Stimulated activated CD8-positive, alpha-beta memory T cell treated with anti-CD3 and anti-CD28 coated beads, Interleukin-15, amount 100 ng/mL, for 24 hours (primary cell): ENCODE measurements at places on chromosomes 1 and 21.
A peak's percentile ranks its signal among the peaks of the same experiment; 100 is the strongest.

GRCh38 chr1:91781901-91782622 is 103.9 kb downstream of the TGFBR3 start:
- no peak for DNase-seq

DNA sequence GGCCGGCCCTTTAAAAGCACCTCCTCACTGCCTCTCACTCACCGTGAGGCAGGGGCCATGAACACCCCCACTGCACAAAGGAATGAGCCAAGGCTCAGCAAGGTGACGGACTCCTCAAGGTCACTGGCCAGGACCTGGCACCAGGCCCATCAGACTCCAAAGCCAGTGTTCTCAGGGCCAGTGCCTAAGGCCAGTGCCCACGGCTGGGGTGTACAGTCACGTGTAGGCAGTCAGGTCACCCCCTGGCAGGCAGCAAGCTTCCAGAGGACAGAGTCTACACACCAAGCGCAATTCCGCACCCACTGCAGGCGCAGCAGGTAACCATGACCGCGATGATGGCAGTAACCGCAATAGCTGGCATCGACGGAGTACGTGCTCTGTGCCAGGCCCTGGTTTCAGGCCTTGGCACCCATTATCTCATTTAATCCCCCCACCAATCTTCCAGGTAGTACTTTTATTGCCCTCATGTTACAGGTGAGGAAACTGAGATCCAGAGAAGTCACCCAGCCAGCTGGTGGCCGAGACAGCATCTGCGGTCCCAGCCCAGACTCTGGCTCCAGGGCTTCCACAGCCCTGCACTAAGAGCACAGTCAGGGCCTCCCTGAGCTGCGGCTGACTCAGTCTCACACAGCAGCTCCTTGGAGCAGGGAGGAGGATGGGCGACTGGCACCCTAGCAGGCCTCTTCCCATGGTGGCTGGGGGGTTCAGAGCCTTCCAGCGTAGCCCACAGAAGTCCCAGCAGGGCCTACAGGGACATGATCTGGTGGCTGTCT is 27.0 kb downstream of the RAP1GAP start:
- no peak for DNase-seq

DNA sequence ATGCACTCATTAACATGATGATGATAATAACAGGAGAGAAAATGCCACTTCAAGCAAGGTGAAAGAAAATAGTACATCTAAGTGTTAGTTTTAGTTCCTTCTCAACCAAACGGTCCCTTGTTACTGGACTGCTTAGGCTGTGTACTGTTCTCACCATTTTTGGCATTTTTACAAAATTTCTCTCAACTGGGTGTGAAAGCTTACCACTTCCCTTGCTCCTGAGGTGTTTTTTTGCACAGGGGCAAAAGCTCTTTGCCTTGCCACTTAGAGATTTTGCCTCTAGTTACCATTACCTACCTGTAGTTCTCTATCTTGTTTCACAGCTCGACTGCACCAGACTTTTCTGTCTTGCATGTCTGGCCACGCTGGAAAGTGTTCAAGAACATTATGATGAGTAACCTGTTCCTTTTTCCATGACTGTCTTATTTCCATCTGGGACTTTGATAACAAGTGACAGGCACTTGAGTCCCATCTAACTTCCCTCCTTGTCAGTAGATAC is 10.7 kb downstream of the NEK7 start:
- no peak for DNase-seq

DNA sequence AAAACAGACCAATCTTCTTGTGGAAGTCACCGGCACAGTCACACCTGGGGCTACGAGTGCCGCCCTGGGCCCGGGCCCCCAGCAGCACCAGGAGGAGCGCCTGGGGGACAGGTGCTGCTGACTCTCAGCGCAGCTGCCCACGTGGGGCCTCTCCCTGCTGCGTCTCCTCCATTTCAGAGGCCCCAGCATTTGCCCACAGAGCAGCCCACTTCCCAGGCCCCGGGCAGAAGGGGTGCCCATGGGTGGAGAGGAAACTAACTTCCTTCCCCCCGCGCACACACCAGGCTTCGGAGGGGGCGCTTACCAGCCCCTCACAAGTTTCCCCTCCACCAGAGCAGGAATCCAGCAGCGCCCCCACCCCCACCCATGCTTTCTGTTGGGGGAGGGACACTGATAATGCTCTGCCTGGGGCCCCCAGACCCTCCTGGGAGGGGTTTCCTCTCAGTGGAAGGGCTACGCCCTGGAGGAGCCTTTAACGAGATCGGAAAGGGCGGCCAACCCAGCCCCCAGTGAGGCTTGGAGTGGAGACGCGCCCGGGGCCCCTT is 440 bp downstream of the TNFRSF25 start:
- no peak for DNase-seq

DNA sequence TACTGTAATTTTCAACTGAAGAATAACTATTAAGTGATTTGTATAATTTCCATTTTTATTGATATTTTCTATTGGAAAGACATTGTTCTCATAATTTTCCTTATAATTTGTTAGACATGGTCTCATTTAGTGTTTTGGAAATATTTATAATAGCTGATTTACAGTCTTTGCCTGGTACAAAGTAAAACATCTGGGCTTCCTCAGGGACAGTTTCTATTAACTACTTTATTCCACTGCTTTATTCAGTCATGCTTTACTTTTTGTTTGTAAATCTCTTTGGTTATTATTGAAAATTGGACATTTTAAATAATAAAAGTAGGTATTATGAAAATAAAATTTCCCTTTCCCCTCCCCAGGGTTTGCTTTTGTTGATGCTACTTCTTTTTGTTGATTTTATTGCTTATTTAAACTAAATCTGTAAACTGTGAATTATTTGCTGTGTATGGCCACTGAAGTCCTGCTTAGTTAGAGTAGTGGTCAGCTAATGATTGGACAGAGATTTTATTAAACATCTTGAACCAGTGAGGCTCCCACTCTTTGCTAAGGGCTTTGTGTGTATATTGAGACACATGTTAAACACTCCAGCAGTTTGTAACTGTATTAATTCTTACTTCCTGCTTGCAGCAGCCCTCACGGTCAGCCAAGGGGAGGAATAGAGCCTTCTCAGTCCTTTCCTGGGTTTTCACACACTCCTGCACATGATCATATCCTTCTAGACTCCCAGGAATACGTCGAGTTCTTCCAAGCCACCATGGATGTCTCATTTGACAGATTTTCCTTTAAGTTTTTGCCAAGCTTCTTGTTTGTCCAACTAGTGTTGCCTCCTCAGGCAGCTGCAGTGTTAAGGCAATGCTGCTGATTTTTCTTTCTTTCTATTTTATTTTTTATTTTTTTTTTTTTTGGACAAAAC is 994.6 kb upstream of the PRMT6 start:
- no peak for DNase-seq

- DNase-seq: no peak
These were observed 9.8 kb downstream of the RGS18 start for GRCh38 chr1:192167911-192168700.

GRCh38 chr1:23384312-23385058 is 14.8 kb upstream of the ZNF436 start:
- DNase-seq: no peak

DNA sequence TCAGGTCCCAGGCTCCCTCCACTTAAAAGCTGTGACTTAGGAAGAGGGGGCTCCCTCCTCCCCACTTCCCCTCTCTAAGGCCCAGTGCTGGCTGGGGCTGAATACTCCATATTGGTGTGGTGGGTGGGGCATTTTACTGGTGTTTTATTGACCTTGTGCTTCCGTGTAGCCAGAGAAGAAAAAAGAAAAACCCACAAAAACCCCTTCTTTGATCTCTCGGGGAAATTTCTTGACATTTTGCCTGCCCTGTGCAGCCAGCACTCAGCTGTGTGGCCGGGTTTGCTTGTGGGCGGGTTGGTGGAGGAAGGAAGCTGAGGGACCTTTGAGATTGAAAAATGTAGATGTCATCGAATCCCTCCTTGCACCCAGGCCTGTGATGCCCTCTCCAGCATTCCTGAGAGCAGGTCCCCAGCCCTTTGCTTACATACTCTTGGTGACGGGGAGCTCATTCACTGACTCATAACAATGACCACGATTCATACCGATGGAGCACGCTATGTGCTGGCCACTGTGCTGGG is 24.8 kb downstream of the TNFRSF8 start:
- DNase-seq: no peak

GRCh38 chr1:224106568-224107281 is 7.2 kb upstream of the FBXO28 start:
- DNase-seq: no peak

GRCh38 chr1:159076438-159077119 is at the start of gene AIM2:
AIM2 (minus strand) TSS chr1:159076766; CDS start chr1:159073499, 3,267 bp downstream.
- peak; percentile 10 for DNase-seq

GRCh38 chr21:41080485-41081121 is 87.4 kb upstream of the BACE2 start:
- no peak for DNase-seq

- no peak for DNase-seq
These were observed 5.7 kb downstream of the HSD3B2 start for GRCh38 chr1:119420638-119421037.

- DNase-seq: no peak
These were observed at the start of gene GPR25 for GRCh38 chr1:200872446-200873115. GPR25 (plus strand) TSS chr1:200872981; CDS start chr1:200873038, 57 bp downstream.

DNA sequence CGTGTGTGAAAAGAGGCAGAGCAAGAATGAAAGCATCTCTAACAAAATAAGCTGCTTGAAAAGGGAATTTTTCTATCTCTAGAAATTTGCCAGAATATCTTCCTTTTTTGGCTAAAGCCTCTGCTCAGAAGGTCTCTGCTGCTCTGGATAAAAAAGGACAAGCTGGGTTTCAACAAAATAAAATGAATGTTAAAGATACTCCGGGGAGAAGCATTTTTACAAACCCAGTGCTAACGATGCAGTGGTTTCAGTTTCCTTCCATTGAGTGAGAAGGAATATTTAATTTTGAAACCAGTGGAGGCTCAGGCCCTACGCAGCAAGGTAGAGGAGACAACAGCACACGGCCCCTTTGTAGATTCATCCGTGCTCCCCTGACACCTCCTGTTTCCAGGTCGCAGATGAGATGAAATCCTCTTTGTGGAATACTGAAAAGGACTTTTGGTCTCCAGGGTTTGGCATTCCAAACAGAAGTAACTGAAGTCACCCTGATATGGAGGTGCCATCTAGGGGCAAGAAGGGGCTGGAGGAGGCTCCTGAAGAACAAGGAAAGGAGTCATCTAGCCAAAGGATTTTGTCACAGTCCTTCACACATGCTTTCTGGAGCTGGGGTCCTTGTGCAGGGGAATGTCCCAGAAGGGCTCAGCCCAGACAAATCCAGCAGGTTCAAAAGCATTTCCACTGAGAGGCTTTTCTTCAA is 65.7 kb upstream of the SYT6 start:
- no peak for DNase-seq

- peak; percentile 82 for DNase-seq
These were observed 20.9 kb upstream of the ZNF678 start for GRCh38 chr1:227542153-227543120.

DNA sequence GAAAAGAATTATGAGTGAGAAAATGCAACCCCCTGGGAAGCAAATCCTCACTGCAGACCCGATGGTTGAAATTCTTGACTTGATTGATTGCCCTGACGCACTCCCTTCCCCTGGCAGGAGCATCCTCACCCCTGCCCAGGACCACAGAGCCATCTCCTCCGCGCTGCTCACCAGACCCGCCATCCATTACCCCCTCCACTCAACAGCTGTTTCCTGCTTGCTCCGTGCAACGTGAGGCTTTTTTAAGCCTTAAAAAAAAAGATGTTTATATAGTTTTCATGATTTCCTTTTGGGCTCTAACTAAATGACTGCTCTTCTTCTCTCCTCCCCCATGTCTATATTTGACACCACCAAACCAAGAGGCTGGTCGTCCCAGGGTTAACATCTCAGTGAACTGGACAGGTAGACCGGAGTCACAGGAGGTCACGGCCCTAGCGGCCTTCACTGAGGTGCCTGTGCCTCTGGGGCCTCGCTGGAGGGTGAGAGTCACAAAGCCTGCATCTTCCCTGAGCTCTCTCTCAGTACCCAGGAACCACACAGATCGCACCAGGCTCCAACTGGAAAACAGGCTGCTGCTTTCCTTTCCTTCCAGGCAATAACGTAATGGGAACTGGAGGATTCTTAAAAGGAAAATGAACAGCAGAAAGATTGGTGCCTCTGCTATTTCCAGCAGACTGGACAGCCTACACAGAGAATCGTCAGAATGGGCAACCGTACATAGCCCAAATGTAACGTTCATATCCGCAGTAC is 49.8 kb downstream of the ZBTB18 start:
- DNase-seq: no peak

DNA sequence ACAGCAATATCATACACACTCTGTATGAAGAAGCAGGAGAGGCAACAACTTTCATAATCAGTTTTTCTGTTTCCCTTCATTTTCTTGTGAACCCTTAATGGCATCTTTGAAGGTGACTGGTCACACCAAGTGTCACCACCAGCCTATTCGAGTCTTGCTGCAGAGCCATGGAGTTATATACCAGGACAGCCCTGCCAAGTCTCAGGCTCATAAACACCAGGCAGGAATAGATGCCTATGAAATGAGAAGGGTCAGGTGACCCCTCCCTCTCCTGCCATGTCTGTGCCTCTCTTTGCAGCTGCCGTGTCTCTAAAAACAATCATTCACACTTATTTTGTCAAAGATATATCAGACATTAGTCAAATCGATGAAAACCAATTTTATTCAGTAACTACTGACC is 28.0 kb downstream of the NECAP2 start:
- no peak for DNase-seq

DNA sequence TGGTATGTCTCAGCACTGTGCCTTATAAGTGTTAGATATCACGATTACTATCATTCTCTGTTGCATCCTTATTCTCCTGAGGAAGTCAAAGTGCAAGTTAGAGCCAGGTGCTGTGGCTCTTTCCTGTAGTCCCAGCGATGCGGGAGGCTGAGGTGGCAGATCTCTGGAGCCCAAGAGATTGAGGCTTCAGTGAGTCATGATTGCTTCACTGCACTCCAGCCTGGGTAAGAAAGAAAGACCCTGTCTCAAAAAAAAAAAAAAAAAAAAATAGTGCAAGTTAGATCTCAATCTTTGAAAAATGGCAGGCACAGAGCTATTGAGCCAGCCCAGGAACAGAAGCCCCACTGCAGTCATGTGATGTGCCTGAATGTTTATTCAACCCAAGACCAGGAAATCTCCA is 147.8 kb upstream of the POGK start:
- DNase-seq: no peak

DNA sequence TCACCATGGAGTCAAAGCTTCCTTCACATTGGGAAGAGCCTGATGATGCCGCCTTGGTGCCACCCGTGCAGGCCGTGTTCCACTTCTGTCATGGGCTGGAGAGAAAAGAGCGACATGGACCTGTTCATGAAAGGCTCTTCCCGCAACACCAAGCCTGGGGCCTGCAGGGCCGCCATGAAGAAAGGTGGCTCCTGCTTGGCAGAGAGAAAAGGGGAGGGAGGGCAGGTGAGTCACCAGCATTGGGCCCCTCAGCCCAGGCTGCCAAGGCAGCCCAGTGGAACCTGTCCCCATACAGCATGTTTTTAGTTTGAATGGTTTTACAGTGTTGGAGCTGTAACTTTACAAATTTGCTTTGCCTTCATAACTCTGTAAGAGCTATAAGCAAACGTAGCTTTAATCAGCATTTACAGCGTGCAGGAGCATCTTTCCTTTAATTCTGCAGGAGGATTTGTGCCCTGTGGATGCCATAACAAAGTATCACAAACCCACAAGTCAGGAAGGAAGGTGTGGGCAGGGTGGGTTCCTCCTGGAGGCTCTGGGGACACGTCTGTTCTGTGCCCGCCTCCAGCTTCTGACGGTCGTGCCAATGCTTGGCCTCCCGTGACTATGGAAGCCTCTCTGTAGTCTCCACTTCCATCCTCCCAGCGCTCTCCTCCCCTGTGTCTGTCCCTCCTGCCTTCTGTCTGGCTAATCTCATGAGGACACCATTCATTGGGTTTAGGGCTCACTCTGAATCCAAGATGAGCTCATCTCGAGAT is 49.1 kb downstream of the RIPK4 start:
- DNase-seq: no peak

GRCh38 chr1:151542710-151543129 is 2.6 kb downstream of the TUFT1 start:
- DNase-seq: no peak
